ENCODE measurements at places on chromosomes 13 and 19. TPM values are rescaled to one million over a fixed set of nuclear protein-coding genes. Genes with fewer than 3 reads are reported as not detected.

ZNF382 gene
- total RNA-seq, result 16.5 TPM

- DNase-seq, result no peak
Measured at GRCh38 chr13:35393886-35394285, 82.6 kb downstream of the MAB21L1 start.

NCR1 gene
- not detected for total RNA-seq

GRCh38 chr13:56015919-56016318, 1124.8 kb upstream of the PRR20A start:
- DNase-seq, result no peak

GRCh38 chr13:59658027-59658737, 505.5 kb downstream of the DIAPH3 start:
- no peak for DNase-seq

GRCh38 chr13:93982179-93982918, 497.1 kb downstream of the DCT start:
- no peak for DNase-seq

MEIOSIN gene
- total RNA-seq, result 0.08 TPM

- no peak for DNase-seq
Measured at GRCh38 chr19:48498595-48499311, 12.9 kb downstream of the LMTK3 start.

GRCh38 chr13:99977912-99978798, 3.4 kb upstream of the ZIC2 start:
- DNase-seq, result no peak

DNA sequence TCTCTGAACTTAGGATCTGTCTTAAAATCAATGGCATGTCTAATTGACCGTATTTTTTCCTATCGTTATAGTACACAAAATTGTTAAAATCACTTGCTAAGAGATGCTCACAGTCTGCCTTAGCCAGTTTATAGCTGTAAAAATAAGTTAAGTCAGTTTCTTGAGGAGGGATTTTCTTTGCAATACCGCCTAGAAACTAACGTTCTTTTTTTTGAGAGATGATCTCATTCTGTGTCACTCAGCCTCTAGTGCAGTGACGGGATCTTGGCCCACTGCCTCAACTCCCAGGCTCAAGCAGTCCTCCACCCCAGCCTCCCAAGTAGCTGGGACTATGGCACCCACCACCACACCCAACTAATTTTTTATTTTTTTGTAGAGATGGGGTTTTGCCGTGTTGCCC, 4.4 kb downstream of the CKAP2 start:
- DNase-seq, result no peak

DNA sequence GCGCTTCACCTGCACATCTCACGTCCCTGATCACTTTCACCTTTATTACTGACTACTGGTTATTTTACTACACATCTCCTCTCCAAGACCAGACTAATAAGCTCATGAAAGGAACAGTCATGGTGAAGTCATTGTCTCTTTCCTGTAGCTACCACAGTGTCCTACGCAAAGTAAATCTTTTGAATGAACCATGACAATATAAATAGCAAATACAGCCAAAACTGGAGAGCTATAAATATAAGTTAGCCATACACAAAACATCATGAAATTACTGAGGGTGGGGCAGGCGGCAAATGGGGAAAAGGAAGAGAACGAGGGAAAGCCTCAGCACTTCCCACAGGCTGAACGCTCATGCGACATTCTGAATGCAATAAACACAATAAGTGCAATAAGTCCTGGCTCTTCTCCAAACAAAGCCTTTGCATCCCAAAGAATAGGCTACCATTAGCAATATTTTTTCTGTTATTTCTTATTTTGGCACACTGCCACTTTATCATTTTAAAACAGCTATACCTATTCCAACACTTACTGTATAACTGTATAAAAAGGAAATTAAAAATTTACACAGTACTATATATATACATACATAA, 62.5 kb downstream of the TUBGCP3 start:
- no peak for DNase-seq

DNA sequence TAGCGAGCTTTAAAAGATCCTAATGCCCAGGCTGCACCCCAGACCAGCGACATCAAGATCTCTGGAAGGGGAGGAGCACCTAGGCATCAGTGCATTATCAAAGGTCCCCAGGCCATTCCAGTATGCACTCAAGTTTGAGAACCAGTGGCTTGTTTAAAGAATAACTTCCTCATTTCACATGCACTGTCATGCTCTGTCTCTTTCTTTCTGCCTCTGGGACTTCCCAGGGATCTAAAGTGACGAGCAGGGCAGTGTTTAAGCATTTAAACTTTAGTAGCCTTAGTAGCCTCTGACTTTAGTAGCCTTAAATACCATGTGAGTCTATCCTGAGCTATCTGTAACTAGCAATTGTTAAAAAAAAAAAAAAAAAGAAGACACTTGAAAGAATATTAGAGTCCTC, 8.9 kb upstream of the FARP1 start:
- no peak for DNase-seq

GRCh38 chr19:10603873-10604459, 16.9 kb upstream of the AP1M2 start:
- no peak for DNase-seq

- DNase-seq, result no peak
Measured at GRCh38 chr19:14997981-14998380, 18.3 kb upstream of the SLC1A6 start.

DNA sequence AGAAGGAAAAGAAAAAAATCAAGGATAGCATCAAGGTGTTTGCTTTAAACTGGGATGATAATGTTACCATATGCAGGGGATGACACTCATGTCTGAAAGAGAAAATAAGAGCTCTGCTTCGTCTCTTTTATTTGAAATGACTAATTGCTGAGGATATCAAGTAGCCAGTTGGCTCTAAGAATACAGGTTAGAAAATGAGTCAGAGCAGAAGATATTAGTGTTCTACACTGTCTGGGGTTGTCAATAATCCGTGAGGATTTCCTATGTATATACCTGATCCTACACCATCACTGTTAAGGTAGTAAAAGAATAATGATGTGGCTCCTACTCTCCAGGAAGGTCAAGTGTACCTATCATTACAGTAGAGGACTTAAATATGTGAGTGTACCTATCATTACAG, 562.5 kb downstream of the GPC6 start:
- DNase-seq, result no peak

BRME1 gene
- 10.0 TPM for total RNA-seq

LRRC4B gene
- 0.02 TPM for total RNA-seq

DNA sequence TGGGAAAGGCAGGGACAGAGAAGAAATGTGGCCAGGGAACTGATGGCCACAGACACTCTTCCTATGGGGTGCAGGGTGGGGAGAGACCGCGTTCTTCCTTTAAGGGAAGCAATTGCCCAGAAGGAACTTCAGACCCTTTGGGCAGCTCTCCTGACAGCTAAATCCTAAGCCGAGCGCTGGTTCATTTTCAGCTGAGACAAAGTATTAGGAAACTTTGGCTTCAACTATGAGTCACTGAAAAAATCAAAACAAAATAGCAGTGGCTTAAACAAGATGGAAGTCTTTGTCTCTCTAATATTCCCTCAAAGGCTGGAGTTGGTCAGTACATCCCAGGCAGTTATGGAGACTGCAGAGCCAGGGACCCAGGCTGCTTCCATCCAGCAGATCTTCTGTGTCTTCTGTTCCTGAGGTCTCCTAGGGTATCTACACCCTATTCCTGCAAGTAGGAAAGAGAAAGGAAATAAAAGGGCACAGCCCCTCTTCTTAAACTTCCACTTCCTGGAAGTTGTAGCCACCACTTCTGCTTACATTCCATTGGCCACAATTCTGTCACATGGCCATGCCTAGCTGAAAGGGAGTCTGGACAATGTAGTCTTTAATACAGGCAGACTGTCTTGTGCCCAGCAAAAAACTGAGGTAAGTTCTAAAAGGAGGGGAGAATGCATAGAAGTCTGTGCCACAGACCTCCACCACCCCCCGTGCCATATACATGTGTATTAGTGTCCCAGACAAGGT, 163.5 kb downstream of the KATNAL1 start:
- DNase-seq, result no peak

DNA sequence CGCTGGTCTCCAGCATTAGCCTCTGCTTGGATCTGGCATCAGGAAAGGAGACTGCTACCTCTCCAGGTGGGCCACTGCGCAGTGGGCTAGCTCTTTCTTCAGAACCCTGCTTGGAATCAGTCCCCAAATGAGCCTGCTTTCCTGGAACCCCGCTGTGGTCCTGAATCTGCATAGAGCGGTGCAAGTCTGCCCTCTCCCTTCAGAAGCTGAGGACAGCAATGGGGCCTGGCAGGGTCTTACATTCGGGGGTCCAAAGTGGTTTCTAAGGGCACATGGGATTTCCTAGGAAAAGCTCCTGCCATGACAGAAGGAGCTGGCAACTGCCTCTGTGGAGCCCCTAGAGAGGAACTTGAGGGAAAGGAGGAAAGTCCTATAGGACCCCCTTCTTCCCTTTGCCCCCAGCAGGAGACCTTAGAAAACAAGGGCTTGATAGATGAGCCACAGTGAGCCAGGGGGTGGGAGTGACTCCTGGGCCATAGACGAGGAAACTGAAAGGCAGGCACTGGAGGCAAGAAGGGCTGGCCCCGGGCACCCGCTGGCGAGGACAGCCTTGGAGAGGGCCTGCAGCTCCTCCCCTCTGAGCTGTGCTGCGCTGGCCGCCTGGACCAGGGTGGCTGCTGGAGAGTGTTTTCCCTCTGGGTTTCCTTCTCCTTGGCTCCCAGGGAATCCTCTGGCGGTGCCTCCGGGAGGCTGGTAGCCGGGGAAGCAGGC, 1.4 kb upstream of the VSTM2B start:
- no peak for DNase-seq

GRIN3B gene
- total RNA-seq, result not detected

DNA sequence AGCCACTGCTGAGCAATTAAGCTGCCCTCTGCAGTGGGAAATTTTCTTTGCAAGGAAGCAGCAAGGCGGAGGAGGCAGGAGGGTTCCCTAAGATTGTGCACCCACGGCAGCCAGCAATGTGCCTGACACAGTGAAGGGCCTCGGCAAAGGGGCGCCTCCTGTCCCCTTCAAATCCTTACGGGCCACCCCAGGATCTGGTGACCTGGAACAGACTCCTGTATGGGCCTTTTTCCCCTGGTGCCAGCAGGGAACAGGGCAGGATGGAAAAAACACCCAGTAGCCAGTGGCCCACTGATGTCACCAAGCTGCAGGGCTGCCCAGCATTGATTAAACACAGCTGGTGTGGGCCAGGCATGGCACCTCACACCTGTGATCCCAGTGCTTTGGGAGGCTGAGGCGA, 86.7 kb downstream of the GNG7 start:
- DNase-seq, result no peak

DNA sequence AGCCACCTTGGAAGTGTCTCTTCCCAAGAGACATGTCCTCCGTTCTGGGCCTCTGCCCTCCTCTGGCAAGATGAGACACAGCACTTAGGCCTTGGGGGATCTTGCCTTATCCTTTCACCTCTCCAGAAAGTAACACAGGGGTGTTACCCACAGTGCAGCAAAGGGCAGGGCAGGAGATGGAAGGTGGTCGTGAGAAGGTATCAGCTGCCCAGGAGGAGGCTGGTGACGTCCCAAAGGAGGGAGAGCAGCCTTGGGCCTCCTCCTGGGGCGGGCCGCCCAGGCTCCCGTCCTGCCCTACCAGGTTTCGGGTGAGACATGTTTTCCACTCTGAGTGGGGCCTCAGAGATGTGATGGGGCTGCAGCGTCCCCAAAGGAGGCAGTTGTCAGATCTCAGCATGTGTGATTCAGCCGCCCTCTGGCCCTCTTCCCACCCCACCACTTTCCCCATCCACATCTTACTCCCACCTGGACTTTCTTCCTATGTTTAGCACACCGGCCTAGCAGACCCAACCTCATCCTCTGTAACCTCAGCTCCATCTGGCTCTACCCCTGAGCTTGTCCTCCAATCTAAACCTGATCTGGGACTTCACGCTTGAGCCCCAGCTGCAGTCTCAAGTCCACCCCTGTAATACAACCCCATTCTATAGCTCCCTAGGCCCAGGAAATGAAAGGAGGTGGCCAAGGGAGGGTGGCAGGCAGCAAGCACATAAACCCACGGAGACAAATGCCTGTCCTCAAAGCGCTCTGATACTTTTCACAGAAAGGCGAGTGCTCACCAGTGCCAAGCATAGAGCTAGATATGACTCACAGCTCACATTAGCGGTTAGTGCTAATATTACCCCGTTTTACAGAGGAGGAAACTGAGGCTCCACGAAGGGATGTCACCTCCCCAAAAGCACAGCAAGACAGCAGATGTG, 9.3 kb downstream of the POU2F2 start:
- DNase-seq, result no peak

KASH5 gene
- not detected for total RNA-seq

CD70 gene
- total RNA-seq, result not detected

RASL11A gene
- 1.1 TPM for total RNA-seq

- no peak for DNase-seq
Measured at GRCh38 chr13:32081591-32081990, 50.0 kb downstream of the FRY start.

DNA sequence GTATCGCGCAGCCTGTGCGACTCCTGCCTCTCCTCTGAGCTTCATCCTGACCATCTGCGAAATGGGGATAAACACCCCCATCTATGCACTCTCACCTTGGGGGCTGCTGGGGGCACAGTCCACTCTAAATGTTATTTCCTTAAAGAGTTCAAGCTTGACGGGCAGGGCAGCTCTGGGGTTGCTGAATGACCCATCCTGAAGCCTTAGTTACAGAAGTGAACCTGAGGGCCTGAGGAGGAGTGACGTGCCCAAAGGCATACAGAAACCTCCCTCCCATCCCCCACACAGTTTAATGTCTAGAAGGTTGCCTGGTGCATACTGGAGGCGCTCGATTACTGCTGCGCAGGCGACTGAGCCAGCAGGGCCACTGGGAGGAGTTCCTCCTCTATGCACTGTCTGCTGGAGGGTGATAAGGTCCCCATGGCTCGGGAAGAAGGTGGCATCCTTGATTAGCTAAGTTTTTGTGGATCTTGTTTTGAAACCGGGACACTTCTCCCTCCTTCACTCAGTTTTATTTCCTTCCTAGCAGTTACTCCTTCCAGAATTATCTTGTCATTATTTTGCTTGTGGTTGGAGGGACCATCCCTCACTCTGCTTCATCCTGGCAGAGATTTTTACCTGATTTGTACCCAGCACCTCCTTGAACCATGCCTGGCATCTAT, 572 bp upstream of the FKBP8 start:
- peak; percentile 43 for DNase-seq

DNA sequence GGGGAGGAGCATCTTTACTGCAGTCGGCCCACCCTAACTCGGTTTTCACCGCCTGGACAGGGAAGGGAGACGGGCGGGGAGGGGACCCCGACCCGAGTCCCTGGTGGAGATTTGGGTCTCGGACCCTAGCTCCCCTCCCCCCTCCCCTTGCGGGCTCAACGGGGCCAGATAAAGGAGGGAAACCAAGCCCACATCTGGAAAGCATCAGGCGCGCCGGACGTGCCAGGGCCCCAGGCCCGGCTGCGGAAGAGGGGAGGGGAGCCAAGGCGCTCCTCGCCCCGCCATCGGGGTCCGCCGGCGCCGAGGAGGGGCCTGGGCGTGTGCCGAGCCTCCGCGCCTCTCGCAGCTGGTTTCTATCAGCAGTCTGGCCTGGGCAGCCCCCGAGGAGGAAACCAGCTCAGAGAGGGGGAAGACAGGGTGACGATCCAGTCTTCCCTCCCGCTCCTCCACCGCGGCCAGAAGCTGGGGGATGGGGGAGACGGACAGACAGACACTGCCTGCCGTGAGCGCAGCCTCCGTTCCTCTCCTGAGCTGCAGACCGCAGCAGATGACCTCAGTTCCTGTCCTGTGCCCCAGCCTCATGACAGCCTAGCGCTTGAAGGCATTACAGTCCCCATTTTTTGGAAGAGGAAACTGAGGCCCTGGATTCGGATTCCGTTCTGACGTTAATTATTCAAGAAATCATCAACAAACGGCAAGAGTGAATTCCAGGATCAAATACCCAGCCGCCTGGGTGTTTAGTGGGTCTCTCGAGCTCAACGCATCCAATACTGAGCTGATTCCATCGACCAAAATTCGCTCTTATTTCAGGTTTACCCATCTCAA, 3.6 kb upstream of the GNG8 start:
- peak; percentile 44 for DNase-seq

- DNase-seq, result no peak
Measured at GRCh38 chr19:58562122-58563033, 4.0 kb upstream of the UBE2M start.
